ENCODE measurements at places on chromosomes 6 and 20.

DNA sequence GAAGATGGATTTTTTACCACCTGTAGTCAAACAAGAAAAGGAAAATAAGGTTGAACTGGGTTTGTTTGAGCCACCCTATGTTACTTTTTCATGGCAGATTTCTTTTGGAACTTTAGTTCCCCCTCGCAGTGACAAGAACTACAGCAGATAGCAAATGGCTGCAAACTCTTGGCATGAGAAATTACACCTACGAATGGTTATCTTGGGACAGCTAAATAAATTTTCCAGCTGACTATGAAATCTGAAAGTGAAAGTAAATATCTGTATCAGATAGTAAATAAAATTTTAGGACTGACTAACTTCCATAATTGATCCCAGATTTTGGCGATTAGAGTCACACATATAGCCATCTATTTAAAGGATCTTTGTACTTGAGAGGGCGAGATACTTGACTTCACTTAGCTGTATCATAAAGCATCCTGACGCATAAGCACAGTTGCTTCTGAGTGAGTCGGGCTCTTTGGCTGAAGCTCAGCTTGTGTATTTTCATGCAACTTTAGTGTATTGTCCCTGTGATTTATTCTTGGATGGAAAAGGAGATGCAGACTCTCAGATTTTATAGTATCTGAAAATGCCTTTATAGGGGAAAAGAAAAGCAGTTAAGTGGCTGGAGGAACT, 125.3 kb upstream of the B3GAT2 start:
- no peak for DNase-seq

DNA sequence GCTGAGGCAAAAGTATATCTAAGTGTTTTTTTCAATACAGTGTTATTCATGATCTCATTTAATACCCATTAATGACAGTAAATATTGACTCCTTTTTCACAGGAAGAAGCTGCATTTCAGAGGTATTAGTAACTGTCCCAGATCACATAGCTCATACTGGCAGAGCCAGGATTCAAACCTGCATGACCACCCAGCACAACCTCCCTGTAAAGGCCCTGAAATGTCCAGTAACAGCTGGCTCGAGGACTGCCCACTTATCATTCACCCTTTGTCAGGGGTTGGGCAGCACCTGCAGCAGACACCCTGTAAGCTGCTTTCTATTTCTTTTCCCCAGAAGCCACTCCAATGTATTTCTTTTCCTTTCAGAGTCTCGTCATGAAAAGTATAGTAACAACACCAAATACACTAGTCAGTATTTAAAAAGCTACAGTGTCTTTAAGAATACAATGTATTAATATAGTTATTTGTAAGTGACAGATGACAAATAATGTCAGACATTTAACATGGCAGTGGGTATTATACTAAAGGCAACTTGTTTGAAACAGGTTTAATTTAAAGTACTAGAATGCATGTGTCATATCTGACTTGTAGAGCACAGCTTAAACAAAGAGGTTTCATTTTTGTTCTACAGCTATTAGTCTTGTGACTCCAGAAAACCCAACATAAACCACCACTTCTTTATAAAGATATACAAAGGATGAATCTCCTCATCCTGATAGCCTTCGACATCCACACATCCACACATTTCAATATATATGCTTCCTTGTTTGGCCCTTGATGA, 841.6 kb upstream of the GJE1 start:
- no peak for DNase-seq

GRCh38 chr20:717832-718231, 42.2 kb upstream of the SCRT2 start:
- no peak for DNase-seq

DNA sequence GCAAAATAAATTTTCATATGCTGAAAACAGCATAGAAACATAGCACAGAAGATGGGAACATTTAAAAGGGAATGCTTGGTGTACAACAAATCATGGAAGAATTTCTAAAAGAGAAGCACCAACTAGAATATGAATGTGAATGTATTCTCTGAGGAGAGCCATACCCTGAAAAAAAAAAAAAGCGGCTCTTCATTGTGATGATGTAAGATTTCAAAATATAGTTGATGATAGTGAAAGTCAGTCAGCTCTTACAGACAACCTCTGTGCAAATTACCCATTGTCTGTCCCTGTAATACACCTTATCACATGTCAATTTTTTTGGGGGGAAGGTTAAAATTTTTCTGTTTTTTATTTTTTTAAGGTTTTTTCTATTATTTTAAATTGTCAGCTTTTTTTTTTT, 58.6 kb upstream of the PTCHD4 start:
- DNase-seq = no peak

DNA sequence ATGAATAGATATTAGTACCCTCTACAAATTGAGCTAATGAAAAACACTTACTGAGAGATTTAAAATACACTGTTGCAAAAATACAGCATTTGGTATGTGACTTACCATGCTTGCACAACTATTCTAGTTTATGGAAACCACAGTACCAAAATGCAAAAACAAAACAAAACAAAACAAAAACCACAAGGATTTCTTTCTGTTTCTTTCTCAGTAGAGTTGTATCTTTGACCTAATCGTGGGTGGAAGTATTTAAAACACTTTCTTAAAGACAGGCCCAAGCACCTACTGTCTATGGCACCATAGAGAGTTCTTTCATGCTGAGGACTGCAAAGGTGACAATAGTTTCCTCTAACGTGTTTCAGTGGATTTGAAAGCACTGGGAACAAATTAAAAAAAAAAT, 95.3 kb upstream of the C6orf118 start:
- DNase-seq = no peak

DNA sequence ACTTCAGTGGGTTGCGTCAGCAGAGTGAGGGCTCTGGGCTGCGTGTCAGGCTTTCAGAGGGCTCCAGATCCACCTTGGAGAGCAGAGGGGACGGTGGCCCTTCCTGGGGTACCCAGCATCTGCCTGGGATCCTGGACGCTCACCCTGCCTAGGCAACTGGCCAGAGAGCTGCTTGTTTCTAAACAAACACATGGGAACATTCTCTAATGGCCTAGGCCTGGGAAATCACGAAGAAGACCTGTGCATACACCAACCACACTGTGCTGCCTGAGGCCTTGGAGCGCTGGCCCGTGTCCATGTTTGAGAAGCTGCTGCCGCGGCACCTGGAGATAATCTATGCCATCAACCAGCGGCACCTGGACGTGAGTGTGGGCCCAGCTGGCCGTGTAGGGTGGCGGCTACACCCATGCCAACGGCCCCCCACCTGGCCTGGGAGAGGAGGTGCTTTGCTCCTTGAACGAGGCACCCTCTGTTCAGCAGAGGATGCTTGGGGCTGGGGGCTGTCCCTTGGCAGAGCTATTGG, 32.2 kb downstream of the PYGB start:
- no peak for DNase-seq

- no peak for DNase-seq
These were observed 321.5 kb upstream of the SASH1 start for GRCh38 chr6:148021165-148021564.

GRCh38 chr20:24616258-24617079, 147.0 kb downstream of the SYNDIG1 start:
- DNase-seq = no peak

DNA sequence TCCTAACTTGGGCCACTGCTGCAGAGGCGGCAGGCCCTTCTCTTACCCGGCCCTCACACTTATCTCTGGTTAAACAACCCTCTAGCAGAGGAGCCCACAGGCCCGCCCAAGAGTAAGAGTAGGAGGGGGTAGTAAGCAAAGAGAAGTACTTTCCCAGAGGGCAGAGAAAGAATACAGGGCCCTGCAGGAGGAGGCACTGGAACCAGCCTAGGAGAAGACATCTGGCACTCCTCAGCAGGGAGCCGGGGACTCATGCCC, 10.1 kb downstream of the MTCH1 start:
- no peak for DNase-seq

DNA sequence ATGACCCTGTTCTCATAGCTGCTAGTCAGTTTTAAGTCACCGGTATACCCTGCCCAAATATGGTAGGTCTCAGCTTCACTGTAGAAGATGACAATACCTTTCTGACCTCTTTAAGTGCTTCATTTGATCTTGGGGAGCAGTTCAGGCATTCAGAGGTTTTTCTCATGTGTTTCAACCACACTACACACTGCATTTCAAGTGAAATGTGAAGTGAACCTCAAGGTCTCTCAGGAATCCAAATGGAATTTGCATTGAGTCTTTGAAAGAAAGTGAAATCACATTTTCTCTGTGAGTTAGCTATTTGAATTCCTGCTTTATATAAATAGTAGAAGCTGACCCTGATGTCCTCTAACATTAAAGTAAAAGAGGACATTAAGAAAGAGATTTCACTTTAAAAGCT, 461.6 kb downstream of the ADGRB3 start:
- no peak for DNase-seq

- peak; percentile 15 for DNase-seq
These were observed 193.5 kb downstream of the UNC5CL start for GRCh38 chr6:40845553-40845952.

DNA sequence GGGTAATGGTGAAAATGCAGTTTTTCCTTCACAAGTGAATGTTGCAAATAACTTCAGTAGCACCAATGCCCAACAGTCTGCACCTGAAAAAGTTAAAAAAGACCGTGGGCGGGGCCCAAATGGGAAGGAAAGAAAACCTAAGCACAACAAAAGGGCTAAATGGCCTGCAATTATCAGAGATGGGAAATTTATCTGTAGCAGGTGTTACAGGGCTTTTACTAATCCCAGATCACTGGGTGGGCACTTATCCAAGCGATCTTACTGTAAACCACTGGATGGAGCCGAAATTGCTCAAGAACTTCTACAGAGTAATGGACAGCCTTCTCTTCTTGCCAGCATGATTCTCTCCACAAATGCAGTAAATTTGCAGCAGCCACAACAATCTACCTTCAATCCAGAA, 64.8 kb upstream of the SMIM8 start:
- DNase-seq = no peak

GRCh38 chr6:142421285-142422117, 119.7 kb downstream of the ADGRG6 start:
- DNase-seq = no peak

- no peak for DNase-seq
These were observed 143.6 kb downstream of the TFAP2B start for GRCh38 chr6:50962213-50962759.

GRCh38 chr6:131117878-131118277, 17.4 kb upstream of the AKAP7 start:
- DNase-seq = no peak

GRCh38 chr6:102389994-102390393, 996.5 kb downstream of the GRIK2 start:
- no peak for DNase-seq

- no peak for DNase-seq
These were observed 606 bp downstream of the ID4 start for GRCh38 chr6:19837511-19838441.

DNA sequence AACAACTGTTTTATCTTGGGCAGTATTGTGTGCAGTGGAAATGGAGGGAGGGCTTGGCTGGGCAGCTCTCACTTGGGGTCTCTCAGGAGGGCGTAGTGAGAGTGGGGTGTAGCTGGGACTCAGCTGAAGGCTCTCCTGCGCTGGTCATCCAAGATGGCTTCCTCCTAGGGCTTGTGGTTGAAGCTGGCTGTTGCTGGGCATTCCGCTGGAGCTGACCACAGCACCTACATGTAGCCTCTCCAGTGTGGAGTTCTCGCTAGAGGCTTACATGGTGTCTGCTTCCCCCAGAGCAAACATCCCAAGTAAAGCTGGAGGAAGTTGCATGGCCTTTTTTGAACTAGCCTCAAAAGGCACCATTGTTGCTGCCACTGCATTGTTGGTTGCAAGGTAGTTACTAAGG, 344.1 kb upstream of the MARCKS start:
- no peak for DNase-seq

DNA sequence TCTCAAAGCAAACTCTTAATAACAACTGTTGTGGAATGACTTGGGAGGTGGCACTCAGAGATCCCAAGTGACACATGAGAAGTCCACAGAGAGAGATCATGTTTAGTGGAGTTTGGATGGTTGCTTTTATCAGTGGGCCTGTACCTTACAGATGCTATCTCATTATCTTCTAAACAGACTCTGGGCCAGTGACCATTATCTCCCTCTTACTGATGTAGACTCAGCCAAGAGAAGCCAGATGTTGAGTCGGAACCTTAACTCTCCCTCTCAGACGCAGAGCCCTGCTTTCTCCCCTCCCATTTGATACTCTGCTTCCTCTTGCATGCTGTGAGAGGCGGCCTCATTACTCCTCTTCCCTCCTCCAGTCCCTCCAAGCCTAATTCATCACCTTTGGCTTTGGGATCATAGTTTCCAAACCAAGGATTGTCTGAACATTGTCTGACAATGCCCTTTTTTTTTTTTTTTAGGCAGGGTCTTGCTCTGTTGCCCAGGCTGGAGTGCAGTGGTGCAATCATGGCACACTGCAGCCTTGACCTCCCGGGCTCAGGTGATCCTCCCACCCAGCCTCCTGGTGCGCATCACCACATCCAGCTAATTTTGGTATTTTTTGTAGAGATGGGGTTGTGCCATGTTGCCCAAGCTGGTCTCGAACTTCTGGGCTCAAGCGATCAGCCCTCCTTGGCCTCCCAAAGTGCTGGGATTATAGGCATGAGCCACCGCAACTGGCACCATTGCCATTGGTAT, 4.5 kb upstream of the DDR1 start:
- no peak for DNase-seq

- DNase-seq = no peak
These were observed 308.1 kb upstream of the EPHA7 start for GRCh38 chr6:93727447-93727846.

DNA sequence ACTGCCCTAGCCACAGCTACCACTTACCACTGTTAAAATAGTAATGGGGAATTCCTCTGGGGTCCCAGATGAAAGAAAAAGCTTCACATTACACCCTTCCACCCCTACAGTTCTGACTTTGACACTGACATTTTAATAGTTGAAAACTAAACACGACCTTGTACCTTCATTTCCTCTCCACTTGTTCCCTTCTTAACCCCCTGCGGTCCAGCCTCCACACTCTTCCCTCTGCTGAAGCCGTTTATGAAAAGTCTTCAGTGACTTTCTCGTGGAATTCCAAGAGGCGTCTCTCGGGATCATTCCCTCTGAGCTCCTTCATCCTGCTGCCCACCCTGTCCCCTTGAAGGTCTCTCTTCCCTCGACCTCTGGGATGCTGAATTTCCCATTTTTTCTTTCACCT, 36.6 kb upstream of the TIAM2 start:
- no peak for DNase-seq

GRCh38 chr20:36672991-36673390, 27.0 kb upstream of the SLA2 start:
- DNase-seq = no peak

DNA sequence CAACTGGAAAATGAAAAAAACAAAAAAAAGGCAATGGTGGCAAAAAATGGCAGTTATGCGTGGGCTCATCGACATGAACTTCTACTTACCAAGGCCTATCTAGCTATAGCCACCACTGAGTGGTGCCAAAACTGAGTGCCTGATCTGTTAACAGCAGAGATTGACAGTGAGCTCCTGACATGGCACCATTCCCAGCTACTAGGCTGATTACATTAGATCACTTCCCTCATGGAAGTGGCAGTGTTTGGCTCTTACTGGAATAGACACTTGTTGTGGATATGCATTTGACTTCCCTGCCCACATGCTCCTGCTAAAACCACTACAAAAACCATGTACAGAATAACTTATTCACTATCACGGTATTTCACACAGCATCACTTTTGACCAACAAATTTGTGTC, 216.1 kb upstream of the SGK1 start:
- DNase-seq = no peak

GRCh38 chr6:135181333-135182070, 394 bp downstream of the MYB start:
- DNase-seq = no peak

- no peak for DNase-seq
These were observed 79.8 kb downstream of the GINS1 start for GRCh38 chr20:25487306-25487705.

GRCh38 chr6:139161817-139162284, 27.0 kb downstream of the HECA start:
- peak; percentile 54 for DNase-seq

GRCh38 chr6:33716379-33716778, 4.9 kb upstream of the UQCC2 start:
- DNase-seq = no peak
